ENCODE measurements at places on chromosomes 5 and 9. TPM values are rescaled to one million over a fixed set of nuclear protein-coding genes. Genes with fewer than 3 reads are reported as not detected.

- no peak for DNase-seq
These were observed 436.1 kb downstream of the CDH10 start for GRCh38 chr5:24208686-24209106.

DNA sequence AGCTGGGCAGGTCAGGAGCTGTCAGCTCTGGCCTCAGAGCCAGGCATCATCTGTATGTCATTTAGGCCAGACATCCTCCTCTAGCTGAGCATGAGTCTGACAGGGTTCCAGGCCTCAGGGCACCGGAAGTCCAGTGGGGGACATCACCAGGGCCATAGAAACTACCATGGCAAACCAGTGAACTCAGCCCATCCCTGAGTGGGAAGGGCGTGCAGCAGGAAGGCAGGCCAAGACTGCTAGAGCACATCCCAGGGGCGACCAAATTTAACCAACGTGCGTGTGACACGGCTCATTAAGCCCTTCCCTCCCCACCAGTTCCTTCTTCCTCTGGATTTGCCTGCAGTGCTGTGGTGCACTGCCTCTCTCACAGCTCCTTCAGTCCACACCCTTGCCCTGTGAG lies 75.9 kb downstream of the COL27A1 start:
- DNase-seq, result no peak

DNA sequence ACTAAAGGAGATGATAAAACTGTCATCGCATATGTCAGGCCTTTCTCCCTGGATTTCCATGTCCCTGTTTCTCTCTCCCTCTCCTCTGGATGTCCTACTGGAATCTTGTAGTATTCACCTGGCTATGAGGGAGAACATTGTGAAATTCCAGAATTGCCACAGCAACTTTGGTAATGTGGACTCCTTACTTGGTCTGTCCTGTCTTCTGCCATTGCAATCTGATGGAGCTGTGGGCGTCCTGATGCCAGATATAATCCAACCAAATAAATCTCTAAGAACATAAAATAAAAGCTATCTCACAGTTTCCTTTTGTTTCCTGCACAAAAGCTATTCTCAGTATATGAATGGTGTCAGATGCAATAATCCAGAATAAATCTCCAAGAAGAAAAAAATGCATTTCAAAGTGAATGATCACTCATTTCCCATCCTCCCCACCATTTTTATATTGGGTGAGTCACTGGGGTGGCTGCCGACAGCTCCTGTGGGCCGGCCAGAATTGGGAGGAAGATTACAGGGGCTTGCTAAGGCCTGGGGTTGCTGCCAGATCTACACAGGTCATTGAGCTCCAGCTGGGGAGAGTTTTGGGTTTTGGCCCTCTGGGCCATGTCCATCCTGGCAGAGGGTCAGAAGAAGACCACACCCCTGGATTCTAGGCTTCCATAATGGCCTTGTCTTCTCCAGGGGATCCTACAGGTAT lies 160.7 kb upstream of the PITX1 start:
- no peak for DNase-seq

DNA sequence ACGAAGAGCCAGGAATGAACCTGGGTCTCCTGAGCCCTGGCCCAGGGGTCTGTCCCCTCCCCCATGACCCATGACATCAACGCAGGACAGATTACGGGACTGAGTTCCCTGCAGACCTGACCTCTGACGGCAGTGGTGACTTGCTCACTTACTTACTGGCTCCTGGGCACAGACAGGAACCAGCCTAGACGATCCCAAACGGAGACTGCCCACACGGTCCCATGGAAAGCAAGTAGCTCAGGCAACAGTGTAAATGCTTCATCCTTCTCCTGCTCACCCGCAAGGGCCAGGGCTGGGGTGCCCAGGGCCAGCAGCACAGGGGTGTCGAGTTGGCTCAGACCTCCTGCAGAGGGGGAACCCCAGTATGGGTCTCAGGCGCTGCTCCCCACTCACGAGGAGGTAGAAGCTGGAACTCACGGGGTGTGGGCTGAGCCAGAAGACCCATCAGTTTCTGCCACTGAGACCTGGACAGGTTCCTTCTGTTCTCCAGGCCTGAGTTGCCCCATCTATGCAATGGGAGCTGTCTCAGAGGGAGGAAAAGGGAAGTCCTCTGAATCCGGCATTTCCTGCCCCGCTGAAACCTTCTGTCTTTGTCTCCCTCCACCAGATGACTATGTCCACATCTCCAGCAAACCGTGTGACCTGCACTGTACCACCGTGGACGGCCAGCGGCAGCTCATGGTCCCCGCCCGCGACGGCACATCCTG lies 5.6 kb downstream of the ADAMTSL2 start:
- DNase-seq, result no peak

The OR2S2 gene
- polyA plus RNA-seq, result not detected

The CD74 gene
- 34.1 TPM for polyA plus RNA-seq

The LRRC70 gene
- polyA plus RNA-seq, result 0.05 TPM

The SOX30 gene
- not detected for polyA plus RNA-seq

All from HepG2 (cell line).